ENCODE measurements at places on chromosomes 3 and 15.

GRCh38 chr3:197957790-197958133, 2.3 kb upstream of the LMLN start:
- no peak for DNase-seq

- no peak for DNase-seq
Observed at GRCh38 chr15:100794008-100794407, 85.6 kb upstream of the ALDH1A3 start.

GRCh38 chr15:65275104-65275727, 11.5 kb downstream of the PARP16 start:
- no peak for DNase-seq

GRCh38 chr3:10534066-10534465, 28.7 kb upstream of the ATP2B2 start:
- no peak for DNase-seq

DNA sequence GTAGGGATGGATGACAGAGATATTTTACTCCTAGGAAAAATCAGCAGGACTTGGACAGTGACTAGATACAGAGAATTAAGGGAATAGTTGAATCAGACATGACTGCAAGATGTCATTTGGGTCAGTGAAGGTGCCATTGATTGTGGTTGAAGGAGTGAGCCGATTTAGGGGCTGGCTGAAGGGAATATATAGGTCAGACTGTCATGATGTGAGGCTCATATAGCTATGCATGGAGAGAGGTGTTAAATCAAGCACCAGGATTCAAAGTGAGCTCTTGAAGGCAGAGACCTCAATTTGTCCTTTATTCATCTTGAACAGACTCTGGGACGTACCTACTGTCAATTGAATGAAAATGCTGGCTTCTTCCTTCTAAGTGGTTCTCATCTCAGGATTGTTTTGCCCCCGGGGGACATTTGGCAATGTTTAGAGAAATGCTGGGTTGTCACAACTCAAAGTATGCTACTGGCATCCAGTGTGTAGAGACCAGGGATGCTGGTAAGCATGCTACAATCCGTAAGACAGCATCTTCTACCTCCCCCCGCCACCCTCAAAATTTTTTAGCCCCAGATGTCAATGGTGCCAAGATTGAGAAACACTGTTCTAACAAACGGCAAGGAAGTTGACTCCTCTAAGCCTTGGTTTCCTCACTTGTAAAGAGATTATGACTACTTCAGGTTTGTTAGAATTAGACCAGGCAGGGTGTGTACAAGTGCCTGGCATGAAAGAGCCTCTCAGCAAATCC, 7.8 kb downstream of the ATP2C1 start:
- no peak for DNase-seq

DNA sequence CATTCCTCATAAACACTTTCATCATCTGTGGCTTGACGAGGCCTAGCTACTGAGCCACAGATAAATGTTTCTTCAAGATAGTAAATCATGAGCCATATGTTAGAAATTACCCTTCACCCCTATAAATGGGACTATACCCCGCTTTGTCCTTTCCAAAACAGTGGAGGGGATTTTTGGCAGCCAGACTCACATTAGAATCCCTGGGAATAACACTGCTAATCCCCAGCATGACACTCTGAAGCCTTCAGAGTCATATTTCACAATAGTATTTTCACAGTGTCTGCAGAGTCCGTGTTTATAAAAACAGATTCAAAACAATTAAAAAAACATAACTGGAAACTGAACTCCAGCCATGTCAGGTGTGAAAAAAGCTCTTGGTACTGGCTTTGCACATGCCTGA, 271.6 kb downstream of the ERC2 start:
- DNase-seq = no peak

GRCh38 chr3:64489361-64490044, 198.3 kb downstream of the ADAMTS9 start:
- no peak for DNase-seq

DNA sequence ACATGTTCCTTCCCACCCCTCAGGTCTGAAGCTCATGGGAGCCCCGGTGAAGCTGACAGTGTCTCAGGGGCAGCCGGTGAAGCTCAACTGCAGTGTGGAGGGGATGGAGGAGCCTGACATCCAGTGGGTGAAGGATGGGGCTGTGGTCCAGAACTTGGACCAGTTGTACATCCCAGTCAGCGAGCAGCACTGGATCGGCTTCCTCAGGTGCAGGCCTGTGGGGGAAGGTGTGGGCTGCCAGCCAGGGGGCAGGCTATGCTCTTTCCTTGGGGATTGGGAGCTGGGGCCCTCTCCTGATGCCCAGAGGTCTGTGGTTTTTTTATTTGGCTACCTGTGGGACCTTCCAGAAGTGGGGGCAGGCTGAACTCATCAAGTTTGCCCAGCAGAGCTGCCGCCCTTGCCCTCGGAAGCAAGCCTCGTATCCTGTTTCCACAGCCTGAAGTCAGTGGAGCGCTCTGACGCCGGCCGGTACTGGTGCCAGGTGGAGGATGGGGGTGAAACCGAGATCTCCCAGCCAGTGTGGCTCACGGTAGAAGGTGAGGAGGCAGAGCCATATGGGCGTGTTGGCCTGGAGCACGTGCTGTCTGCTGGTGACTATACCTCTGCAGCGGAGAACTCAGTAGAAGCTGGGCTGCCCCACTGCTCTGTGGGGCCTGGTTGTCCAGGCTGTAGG, 2.2 kb downstream of the TYRO3 start:
- DNase-seq = no peak

- DNase-seq = no peak
Observed at GRCh38 chr3:79140708-79141107, 627.1 kb downstream of the ROBO1 start.

DNA sequence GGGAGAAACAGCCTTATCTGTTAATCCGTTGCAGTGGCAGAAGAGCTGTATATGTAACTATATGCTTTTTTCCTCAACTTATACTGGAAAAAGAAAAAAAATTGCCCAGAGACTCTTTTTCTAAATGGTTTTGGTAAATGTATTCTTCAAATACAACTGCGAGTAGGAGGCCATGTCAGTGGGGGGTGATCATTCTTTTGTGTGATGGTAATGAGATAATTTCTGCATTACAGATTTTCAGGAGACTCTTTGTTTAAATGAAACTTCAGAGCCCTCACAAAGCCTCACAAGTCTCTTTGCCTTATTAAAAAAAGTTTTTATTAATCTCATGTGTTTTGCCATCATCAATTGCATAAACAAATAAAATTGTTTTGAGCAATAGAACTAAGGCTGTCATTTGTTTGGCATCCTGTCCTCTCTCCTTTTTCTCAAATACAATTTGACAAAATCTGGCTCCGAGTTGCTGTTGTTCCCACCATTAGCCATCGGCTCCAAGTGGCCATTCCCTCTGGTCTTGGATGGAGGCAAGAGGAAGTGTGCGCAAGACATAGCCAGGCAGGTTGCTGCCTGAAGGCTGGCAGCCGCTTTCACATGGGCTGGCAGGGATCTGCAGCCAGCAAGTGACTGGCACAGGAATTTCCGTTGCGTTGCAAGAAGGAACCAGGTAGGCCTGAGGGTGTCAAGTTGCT, 116.7 kb downstream of the FNDC3B start:
- no peak for DNase-seq

GRCh38 chr15:41622901-41623300, 37.3 kb upstream of the MGA start:
- DNase-seq = no peak

Data from effector CD8-positive, alpha-beta T cell (primary cell).